ENCODE measurements at places on chromosomes 4 and X.

GRCh38 chr4:113397114-113397701 is 347.8 kb downstream of the ANK2 start:
- peak; percentile 29 for DNase-seq

DNA sequence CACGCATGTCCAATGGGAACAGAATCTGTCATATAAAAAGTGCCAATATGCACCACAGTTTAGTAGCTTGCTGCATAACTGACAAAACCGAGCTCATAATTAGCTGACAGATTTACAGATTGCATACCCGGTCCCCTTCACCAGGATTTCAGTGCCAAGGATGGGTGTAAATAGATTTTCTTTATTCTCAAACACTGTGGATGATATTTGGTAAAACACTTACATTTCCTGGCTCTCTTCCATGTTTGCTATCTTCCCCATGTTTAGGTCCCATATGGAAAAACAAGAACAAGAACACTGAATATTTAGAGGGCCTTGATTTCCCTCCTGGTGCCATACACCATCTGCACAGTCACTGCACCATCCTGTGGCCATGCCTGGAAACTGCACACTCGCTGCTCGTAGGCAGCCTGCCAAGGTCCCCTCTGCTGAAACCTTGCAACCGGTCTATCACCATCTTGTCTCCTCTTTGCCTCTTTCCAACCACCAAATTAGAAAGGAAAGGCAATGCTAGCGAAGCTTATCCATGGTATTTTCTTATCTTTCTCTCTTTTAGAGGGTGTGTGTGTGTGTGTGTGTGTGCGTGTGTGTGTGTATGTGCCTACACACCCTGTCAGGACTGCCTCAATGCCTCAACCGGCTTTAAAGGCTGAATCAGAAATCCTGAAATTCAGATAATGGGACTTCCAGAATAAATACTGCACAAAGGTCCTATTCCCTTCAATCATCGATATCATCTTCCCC is 124.2 kb upstream of the MBNL3 start:
- DNase-seq, result peak; percentile 27

DNA sequence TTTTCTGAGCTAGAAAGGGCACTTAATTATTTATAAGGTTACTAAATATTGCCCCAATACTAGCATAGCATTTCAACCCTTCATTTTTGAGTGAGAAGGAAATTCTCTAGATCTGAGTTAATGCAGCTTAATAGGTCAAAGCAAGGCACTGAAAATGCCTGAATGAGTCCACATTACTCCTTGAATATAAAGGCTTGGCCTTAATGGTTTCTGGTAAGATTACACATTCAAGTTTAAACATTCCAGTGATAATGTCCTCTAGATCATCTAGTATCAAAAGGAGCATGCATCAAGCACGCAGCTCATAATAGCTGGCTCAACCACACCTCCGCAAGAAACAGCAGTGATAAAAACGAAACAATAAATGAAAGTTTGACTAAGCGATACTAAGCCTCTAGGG is 87.5 kb downstream of the SPANXN3 start:
- DNase-seq, result no peak

DNA sequence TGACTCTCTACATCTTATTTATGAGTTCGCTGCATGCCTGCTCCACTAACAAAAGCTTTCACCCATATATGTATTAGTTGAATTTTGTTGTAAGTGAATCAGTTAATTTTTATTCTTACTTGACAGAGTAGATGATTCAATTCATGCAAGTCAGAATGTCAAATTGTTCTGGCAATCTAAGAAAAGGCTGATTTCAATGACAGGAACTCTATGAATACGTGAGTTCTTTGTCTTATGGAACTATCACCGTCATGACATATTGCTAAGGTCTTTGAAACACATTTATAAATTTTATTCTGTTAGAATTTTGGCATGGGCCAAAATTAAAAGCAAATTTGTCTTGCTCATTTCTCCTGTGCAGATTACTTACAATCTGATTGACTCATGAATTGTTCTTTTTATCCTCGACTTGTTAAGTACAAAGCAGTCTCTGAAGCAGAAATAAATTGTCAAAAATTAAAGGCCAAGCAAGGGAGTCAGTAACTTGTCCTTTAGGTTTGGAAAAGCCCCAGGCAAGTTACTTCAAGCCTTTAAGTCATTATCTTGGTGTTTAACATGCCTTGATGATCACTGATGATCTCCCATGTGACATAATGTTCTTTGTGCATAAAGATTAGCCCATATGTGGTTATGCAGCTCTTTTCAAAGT is 89.0 kb upstream of the GC start:
- no peak for DNase-seq

GRCh38 chrX:353566-354535 is 32.9 kb downstream of the PPP2R3B start:
- DNase-seq, result no peak

DNA sequence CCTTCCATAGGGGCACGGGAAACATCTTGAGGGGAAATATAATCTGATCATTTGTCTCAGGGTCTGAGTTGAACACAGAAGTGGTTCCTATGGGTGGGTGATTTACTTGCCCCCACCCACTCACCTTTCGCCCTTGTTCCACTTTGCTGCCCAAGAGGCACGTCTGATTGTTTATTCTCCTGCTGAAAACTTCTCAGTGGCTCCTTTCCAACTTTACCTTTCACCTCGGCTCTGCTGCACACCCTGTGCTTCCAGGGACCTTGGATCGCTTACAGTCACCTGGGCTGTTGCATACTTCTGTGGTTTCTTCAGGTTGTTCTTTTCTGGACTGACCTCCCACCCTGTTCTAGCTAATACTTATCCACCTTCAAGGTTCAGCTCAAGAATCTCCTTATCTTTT is 213.4 kb upstream of the JADE1 start:
- no peak for DNase-seq

DNA sequence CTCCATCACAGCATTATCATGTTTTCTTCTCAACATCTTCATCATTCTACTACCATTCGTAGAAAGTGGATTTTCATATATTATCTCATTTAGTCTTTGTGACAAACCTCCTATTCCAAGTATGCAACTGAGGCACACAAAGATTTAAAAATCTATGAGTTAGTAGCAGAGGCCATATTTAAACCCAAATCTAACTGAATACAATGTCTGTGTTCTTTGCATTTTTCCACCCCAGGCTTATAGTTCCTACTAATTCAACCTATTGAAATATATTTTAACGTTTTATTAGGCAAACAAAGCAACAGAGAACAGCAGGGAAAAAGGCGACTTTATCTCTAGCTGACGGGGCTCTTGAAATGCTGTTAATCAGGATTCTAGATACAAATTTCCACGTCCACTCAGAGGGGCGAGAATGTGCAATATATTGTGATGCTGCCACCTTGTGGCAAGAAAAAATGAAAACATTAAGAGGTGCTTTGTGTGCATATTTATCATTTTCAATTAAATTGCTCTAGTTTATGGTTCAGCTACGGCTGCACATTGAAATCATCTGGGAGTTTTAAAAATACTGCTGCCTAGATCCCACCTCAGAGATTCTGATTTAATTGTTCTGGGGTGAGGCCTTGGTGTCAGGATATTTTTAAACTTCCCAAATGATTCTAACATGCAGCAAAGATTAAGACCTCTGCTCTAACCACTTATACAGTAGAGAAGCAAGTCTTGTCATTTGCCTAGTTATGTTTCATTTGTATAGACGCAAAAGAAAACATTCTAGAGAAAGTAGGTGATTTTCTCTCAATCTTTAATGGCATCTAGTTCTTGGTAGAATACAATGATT is 315.9 kb downstream of the MAPK10 start:
- DNase-seq, result peak; percentile 64

- DNase-seq, result no peak
These were observed 131.2 kb downstream of the GLRA3 start for GRCh38 chr4:174697896-174698295.

DNA sequence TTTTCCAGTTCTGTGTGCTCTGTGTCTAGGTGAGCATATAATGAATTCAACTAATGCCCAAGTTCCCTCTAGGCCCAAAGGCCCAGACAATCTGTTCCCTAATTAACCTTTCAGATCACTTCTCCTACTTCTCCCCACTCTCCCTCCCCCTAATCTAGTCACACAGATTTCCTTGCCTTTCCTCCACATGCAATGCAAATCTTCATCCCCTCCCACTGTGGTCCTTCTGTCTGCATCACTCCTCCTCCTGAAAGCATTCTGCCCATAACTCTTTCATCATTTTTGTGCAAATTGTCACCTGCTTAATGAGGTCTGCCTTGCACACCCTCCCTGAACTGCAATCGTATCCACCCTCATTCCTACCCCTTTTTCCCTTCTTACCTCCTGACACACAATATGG is 346.6 kb downstream of the FBXO8 start:
- DNase-seq, result no peak

- peak; percentile 92 for DNase-seq
These were observed at the start of gene WDR13 for GRCh38 chrX:48597353-48598264. TSS of gene WDR13 (plus strand) at chrX:48597492. CDS start at chrX:48597997, 505 bp downstream.

- DNase-seq, result no peak
These were observed 2.1 kb upstream of the PDE6B start for GRCh38 chr4:622996-623913.

GRCh38 chrX:69144838-69145680 is 20.2 kb downstream of the PJA1 start:
- DNase-seq, result no peak

- peak; percentile 52 for DNase-seq
These were observed 85.5 kb downstream of the CT47B1 start for GRCh38 chrX:120790118-120790517.

DNA sequence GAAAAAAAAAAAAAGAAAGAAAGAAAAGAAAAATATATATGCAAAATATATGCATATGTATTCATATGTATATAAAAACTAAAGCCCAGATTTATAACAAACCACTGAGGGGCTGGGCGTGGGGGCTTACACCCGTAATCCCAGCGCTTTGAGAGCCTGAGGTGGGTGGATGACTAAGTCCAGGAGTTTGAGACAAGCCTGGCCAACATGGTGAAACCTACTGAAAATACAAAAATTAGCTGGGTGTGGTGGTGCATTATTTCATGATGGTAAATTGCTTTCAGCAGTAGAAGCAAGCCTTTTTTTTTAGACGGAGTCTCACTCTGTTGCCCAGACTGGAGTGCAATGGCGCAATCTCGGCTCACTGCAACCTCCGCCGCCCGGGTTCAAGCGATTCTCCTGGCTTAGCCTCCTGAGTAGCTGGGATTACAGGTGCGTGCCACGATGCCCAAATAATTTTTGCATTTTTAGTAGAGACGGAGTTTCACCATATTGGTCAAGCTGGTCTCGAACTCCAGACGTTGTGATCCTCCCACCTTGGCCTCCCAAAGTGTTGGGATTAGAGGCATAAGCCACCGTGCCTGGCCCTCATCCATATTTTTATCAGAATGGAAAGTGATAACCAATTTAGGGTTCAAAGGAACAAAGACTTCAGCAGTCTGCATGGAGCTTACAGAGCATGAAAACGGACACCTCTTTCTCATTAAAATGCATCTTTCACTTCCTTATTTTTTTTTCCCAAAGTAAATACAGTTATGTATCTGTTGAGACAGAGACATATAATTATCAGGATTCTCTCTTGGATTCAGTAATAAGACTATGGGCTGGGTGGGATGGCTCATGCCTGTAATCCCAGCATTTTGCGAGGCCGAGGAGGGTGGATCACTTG is 27.7 kb upstream of the MOB1B start:
- DNase-seq, result no peak

GRCh38 chr4:125838924-125839323 is 524.2 kb downstream of the FAT4 start:
- DNase-seq, result peak; percentile 26

DNA sequence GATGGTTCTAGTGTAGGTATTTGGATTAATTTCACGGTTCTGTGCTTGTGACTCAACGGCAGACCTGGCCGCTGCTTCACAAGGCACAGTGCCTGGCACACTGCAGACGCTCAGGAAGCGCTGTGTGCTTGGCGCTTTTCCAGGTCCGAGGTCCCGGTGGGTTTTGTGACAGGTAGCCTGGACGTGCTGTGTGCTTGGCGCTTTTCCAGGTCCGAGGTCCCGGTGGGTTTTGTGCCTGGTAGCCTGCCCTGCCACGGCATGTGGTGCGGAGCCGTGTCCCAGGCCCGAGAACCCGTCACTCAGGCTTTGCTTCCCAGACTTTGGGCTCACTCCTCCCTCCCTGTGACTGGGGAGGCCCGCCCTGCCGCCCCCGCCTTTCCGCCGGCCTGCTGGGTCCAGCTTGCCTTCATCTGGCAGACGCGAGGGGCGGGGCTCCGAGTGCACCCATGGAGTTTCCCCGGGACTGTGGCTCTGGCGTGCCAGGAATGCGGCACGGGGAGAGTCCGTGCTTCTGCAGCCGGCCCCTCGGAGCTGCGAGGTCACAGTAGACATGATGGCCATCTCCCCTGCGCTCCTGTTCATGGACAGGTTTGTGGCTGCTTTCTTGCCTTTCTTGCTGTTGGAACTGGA is 44.2 kb downstream of the TBC1D14 start:
- peak; percentile 76 for DNase-seq

GRCh38 chrX:120036704-120037103 is 40.8 kb downstream of the RHOXF2B start:
- DNase-seq, result no peak

- DNase-seq, result no peak
These were observed 1431.6 kb upstream of the TENM3 start for GRCh38 chr4:180811556-180811955.

GRCh38 chrX:44875185-44875489 is 2.1 kb downstream of the KDM6A start:
- DNase-seq, result no peak

GRCh38 chr4:1970926-1971325 is 37.8 kb downstream of the NELFA start:
- no peak for DNase-seq

GRCh38 chr4:93764639-93765246 is 63.8 kb upstream of the ATOH1 start:
- DNase-seq, result peak; percentile 38

GRCh38 chrX:23901805-23902204 is 5.9 kb downstream of the APOO start:
- peak; percentile 58 for DNase-seq

DNA sequence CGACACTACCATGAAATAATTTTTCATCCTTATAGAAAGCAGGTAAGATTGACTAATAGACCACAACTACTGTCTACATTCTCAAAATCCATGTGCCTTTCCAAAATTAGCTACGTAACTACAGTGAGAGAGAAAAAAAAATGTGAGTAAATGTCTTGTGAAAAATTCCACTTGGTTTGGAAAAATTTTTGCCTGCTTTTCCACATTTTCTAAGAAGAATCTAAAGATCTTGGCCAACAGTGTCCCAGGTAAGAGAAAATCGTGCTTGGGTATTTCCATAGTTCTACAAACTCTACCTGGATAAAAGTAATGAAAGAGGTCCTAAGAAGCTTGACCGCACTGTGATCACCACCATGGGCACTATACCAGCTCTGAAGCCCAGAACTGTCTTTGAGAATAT is 1.4 kb upstream of the CLCN3 start:
- no peak for DNase-seq

GRCh38 chr4:27270435-27270834 is 409.8 kb downstream of the STIM2 start:
- no peak for DNase-seq

DNA sequence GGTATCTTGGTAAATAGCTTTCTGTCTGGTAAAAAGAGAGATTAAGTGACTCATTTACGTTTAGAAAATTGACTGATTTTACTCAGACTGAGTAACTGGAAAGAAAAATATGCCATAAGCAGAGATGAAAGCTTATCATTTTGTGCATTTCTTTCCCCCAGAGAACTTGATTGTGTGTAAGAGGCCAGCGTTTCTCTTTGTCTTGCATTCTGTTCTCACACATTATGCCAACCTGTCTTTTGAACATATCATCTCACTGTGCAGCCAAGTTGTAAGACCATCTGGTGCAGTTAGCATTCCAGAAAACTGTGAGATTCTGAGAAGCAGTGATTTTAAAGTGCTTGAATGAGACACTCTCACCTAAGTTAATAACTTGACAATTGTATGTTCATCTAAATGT is 651.3 kb downstream of the TECRL start:
- no peak for DNase-seq

- DNase-seq, result no peak
These were observed 8.8 kb downstream of the JAKMIP1 start for GRCh38 chr4:6191448-6192130.
